ENCODE measurements at places on chromosomes 5 and 9.

- no peak for DNase-seq
These were observed 33.0 kb downstream of the LARP1 start for GRCh38 chr5:154788212-154788611.

- DNase-seq: no peak
These were observed 75.2 kb upstream of the GALNT10 start for GRCh38 chr5:154115291-154115690.

DNA sequence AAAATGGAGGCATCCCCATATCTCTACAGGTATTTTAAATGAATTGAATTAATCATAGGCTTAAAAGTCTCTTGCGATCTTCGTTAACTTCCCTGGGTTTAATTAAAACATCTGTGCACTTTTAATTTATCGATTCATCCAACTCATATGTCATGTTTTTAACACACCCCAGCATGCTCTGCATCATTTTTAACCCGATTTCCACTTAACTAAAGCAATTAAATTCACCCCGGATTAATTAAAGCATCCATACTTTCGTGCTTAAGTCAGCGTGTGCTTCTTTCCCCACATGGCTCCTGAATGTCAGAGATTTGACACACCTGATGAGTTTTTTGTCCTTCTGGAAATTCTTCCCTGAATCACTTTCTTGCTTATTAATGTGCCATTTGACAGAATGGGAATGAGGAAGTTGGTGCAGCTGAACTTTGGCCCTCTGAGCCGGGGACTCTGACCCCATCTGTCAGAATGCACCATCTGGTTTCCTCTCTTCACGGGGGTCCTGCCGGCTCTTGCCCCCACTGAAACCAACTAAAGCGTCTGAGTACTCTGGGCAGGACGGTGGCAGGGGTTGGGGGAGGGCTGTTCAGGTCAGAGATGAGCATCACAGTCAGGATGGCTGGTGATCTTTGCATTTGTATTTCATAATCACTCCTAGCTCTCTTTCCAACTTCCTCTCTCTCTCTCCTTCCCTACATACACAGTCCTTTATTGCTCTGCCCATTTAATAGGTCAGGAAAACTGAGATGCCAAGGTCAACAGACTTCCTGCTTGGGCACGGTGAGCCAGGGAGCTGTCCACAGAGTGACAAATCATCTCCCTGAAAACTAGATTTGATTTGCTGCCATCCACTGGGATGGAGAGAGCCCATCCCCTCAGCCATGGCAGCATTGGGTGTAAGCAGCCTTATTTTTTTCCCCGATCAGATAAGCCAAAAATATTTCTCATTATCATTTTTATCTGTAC is 180.3 kb upstream of the WWC1 start:
- no peak for DNase-seq

- DNase-seq: peak; percentile 30
These were observed 2.6 kb upstream of the GCNT1 start for GRCh38 chr9:76456202-76456926.

- DNase-seq: no peak
These were observed 476.7 kb downstream of the CTNND2 start for GRCh38 chr5:11427569-11427968.

DNA sequence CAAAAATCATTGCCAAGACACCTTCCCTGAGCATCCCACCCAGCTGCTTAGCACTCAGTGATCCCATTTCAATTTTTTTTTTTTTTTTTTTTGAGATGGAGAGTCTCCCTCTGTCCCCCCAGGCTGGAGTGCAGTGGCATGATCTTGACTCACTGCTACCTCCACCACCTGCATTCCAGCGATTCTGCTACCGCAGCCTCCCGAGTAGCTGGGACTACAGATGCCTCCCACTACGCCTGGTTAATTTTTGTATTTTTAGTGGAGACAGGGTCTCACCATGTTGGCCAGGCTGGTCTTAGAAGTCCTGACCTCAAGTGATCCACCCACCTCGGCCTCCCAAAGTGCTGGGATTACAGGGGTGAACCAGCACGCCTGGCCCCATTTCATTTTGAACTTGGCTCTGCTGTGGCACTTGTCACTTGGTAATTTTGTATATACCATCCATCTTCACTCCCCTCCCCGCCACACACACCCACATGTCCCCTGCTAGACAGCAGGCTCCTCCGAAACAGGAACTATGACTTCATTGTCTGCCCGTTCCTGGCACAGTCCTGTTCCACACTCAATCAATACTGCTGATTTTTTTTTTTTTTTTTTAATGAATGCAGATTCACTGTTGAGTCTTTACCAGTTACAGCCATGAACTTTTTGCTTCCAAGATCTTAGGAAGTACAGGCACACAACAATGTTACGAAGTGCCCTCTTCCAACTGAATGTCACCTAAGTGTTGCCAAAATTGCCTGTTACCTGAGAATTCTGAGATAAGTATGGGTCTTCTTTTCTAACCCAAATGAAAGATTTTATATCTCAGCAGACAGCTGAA is 17.3 kb upstream of the ZBTB34 start:
- no peak for DNase-seq

- peak; percentile 45 for DNase-seq
These were observed 789 bp downstream of the ACER2 start for GRCh38 chr9:19409401-19410194.

DNA sequence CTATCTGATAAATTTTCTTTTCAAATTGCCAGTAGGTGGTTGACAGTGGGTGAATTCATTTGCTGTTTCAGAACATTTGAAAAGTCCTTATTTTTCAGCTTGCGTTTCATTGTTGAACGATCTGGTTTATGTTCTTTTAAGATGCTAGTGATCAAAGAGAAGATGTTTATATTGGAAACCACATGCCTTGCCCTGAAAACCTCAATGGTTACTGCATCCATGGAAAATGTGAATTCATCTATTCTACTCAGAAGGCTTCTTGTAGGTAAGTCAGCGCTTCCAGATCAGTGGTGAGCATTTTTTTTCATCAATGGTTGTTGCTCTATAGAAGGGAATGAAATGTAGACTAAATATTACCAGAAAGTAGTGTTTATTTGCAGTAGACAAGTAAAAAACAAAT is 16.6 kb upstream of the CAVIN4 start:
- peak; percentile 14 for DNase-seq

GRCh38 chr5:65846101-65846500 is 80.3 kb upstream of the ERBIN start:
- no peak for DNase-seq

DNA sequence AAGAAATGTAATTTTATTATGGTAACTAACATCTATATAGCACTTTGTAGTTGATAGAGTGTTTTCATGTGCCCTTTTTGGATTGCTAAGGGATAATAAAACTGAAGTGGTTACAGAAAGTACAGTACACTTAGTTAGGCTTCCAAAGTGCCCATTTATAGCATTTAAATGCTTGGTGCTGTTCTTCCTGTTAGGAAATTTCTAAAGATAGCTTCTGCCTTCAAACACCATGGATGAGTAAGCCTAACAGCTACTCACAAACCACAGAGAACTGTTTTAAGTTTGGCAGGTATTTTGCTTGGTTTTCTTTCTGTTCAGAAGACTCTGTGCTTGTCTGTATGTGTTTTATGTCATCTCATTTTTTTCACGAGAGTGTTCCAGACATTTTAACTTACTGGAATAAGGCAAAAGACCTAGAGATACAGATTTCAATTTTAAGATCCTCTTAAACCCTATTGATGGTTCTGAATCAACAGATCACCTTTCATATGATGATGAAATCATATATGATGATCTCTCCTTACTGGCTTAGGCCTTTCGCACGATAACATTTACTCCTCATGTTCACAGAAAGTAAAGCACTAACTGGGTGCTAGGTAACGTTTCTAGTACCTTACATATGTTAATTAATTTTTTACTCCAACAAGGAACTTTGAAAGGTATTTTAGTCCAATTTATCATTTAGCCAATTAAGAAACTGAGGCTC is 4.4 kb downstream of the RIMOC1 start:
- DNase-seq: no peak

DNA sequence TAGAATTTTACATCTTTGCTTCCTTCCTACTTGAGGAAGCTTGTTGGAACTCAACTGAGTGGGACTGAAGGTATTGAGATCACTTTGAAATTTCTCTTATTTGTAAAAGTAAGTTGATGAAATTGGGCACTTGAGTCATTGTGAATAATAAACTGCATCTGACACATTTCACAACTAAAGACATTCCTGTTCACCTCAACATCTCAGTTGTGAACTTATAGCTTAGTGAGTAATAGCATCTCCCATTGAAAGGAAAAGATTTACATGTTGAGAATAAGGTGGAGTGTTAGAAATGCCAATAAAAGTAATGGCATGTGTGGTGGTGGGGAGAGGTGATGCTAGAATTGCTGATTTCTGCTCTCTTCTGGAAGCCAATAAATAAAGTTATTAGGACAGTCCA is 145.0 kb downstream of the SLC24A2 start:
- DNase-seq: no peak

GRCh38 chr5:158953929-158954534 is 145.7 kb downstream of the EBF1 start:
- DNase-seq: no peak

GRCh38 chr5:176854164-176854563 is 43.8 kb downstream of the UNC5A start:
- DNase-seq: no peak

GRCh38 chr9:113654605-113655428 is 191.3 kb downstream of the RGS3 start:
- DNase-seq: no peak

DNA sequence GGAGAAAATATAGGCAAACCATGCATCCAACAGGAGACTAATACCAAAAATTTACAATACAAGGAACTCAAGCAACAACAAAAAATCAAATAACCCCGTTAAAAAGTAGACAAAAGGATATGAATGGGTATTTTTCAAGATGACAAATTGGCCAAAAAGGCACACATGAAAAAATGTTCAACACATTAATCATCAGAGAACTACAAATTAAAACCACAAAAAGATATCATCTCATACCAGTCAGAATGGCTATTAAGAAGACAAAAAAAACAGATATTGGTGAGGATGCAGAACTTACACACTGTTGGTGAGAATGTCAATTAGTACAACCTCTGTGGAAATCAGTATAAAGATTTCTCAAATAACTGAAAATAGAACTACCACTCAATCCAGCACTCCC is 35.0 kb downstream of the TEX10 start:
- no peak for DNase-seq

- DNase-seq: no peak
These were observed 33.8 kb downstream of the ERP44 start for GRCh38 chr9:100064872-100065581.
